ENCODE measurements at places on chromosomes 5 and 9. TPM values are rescaled to one million over a fixed set of nuclear protein-coding genes. Genes with fewer than 3 reads are reported as not detected.

DNA sequence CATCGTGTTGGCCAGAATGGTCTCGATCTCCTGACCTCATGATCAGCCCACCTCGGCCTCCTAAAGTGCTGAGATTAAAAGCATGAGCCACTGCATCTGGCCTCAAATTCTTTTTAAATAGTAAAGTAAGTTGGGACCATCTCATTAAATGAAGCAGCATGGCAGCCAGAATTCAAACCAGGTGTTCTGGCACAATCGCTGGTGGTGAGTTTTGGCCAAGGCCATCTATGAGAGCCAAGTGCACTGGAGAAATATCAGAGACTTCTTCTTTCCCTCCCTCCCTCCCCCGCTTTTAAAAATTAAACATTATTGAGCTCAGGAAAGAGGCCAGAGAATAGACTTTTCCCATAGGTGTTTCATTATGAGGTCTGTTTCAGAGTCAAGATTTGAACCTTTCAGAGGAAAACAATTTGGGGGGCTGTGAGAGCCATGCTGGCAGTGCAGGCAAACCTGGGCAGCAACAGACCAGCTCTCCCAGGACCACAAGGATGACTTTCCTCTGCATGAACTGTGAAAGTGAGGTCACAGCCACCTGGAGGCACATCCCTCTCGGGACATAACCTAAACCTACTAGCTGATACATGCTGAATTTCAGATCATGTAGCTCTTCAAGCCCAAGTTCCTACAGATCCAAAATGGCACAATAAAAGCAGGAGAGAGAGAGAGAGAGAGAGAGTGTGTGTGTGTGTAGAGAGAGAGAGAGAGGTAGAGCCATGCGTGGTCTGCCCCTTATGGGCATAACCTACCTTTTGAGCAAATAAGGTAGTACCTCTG, 94.6 kb upstream of the DMRT1 start:
- DNase-seq, result no peak

- no peak for DNase-seq
Measured at GRCh38 chr5:74164725-74165235, 475.7 kb downstream of the ENC1 start.

DNA sequence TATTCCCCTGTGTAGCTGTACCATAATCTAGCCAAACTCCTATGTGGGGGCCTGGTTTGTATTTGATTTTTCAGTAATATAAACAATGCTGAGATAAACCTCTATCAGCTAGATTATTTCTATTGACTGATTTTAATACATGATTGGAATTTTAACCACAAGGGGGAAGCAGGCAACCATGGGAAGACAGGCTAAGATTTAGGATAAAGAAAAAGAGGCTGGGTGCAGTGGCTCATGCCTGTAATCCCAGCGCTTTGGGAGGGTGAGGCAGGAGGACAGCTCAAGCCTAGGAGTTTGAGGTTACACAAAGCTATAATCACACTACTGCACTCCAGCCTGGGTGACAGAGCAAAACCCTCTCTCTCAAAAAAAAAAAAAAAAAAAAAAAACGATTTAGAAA, 18.1 kb upstream of the GPX3 start:
- no peak for DNase-seq

Gene PTGER4
- 40.0 TPM for total RNA-seq

DNA sequence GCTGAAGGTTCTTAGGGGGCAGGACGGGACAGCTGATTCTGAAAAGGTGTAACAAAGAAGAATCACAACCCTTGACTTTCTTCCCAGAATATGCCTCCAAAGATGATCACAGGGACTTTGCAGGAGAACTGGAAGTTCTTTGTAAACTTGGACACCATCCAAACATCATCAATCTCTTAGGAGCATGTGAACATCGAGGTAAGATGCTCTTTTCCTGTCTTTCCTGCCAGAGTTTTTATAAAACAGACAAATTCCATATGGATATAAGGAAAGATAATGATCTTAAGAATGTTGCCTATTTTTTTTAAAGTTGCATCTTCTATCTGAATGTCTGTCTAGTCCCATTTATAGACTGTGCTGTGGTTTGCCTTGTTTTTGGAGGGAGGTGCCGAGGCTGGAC, 87.9 kb downstream of the EQTN start:
- DNase-seq, result no peak

Gene FOXI1
- total RNA-seq, result not detected

DNA sequence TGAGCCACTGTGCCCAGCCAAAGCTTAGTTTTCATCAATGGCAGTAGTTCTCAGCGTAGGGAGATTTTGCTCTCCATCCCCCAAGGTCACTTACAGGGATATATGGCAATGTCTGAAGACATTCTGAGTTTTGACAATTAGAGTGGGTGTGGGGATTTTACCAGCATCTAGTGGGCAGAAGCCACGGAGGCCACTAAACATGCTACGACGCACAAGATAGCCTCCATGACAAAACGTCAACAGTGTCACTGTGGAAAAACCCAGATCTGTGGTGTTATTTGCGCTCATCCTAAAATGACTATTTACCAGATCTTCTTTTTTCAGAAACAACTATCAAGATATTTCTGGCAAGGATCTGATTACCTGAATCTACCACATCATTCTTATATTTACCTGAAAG, 68.2 kb downstream of the CDC14B start:
- DNase-seq, result no peak

DNA sequence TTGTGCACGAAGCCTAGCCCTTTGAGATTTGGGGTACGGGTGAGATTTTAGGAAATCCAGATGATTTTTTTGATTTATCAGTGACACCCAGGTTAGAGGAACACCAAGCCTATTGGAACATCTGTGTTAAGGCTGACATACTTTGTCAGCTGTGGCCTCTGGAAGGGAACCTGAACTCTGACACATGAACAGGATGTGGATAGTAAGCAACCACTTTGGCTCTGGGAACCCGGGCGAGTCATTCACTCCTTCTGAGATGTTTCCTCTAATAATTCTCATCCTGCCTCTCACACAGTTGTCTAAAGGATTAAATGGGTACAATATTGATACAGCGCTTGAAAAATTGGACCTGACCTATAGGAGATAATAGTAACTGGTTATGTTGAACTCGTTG, 67.8 kb downstream of the FGF1 start:
- no peak for DNase-seq

DNA sequence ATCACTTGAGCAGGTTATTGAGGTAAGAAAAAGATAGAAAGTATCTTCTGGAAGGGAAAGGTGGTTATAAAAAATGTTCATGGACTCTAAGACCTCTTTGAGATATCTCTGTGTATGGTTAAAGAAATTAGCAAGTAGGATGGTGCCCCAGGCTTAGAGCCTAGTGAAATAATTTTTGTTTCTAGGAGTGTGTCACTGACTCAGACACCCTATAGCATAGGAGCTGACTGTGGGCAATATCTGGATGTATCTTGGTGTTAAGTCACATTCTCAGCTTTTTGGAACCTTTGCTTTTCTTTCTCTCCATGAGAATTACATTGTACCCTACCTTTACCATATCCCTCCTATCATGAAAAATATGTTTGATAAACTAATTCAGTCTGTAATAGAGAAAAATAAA, 12.0 kb downstream of the MACIR start:
- DNase-seq, result no peak

DNA sequence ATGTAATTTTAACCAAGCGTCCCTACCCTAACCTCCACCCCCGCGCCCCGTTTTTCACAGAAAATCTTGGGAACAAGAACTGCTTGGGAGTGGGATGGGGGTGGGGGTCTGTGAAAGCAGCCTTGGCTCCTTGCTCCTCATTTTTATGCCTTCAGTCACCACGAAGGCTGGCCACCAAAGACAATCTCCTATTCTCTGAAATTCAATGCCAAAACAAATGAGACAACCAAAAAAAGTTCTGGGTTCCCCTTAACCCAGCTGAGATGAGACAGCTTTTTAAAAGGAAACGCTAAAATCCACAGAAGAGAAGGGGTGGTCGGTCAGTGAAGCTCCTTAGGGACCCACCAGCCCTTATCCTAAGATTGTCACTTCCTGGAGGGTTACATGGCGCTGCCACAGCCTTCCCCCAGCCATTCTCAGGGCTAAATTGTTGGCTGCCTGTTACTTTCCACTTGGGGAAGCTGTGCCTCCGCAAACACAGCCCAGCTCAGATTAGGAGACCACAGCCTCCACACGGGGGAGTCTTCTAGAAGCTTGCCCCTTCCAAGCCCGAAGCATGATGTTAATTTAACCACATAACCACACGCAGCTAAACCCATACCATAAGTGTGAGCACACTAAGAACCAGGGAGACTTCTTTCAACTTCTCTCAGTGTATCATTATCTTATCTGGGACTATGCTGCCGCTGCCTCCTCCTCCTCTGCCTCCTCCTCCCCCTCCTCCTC, 136.3 kb downstream of the FOXD1 start:
- no peak for DNase-seq

DNA sequence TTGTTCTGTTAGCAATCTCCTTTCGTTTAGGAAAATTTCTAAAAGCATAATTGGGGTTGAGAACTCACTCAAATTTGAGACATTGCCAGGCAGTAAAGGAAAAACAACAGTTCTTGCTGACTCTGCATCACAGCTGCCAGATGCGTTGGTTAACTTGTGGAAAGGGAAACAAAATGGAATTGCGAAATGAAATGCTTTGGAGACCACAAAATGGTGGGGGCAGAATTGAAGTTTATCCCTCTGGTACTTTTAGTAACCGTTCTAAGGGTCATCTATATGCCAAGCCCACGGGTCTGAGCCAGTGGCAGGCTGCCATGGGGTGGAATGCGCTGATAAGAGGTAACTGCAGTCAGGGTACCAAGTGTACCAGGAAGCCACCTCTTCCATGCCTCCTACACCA, 28.6 kb upstream of the SELENOP start:
- DNase-seq, result no peak

- no peak for DNase-seq
Measured at GRCh38 chr9:134965851-134966250, 48.1 kb upstream of the FCN1 start.

Gene NFIL3
- 26.3 TPM for total RNA-seq

DNA sequence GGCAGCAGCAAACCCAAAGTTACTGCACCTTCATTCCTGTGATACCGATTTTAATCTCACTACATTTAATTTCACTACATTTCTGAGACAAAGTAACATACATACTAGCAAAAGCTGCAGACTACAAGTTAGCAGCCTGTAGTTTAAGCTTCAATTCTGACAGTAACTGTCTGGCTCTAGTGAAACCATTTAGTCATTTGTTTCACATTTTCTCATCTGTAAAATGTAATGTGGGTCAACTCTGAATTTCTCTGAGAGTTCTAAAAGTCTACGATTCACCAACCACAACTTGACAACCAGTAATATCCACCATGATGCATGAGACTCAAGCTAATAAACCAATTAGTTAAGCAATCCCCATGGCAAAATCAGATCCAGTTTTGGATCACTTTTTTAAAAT, 408.9 kb downstream of the PDE4D start:
- DNase-seq, result no peak

Gene KIF24
- total RNA-seq, result 3.9 TPM

GRCh38 chr9:81379655-81380054, 309.7 kb downstream of the TLE1 start:
- DNase-seq, result no peak

DNA sequence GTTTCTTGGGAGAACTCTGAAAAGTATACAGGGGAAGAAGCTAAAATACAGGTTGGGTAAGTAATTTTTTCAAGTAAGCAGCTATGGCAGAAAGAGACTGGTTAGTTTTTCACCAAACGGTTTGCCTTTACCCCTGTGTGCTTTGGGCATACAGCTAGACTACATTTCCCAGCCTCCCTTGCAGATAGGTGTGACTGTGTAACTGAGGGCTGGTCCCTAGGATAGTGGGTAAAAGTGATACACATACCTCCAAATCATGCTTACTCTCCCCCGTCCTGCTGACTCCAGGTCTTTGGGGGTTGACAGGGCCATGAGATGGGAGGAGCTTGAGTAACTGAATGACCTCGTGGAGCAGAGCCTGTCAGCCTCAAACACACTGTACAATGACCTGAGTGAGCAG, 208.6 kb upstream of the GDNF start:
- DNase-seq, result no peak
